SK-N-SH (cell line): ENCODE measurements at places on chromosomes 7 and 10.
A peak's percentile ranks its signal among the peaks of the same experiment; 100 is the strongest.

DNA sequence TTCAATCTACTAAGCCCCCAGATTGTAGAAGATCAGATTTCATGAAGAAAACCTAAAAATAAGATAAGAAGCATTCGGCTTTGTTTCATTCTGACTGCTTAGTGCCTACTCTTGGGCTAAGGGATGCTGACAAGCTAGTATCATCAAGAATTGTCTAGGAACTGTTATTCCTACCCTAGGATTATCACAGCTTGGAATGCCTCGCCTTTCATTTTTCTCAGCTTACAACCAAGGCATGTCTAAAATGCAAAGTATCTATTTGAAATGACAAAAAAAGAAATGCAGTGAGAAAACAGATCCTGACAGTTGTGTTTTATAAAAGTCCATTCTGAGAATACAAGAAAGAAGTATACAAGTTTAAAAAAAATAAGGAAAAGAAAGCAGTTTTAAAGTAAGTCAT, 441.0 kb downstream of the KCNMA1 start:
- no peak overlapping the region for H3K4me3 ChIP-seq
- no peak overlapping the region; the same call in 1 of the 2 replicates for H3K27ac ChIP-seq
- H3K27me3 ChIP-seq, result no peaks in the 10 kb centered on the region
- no peaks in the 10 kb centered on the region; the same call in none of the 2 replicates for H3K4me1 ChIP-seq
- no peak for DNase-seq

DNA sequence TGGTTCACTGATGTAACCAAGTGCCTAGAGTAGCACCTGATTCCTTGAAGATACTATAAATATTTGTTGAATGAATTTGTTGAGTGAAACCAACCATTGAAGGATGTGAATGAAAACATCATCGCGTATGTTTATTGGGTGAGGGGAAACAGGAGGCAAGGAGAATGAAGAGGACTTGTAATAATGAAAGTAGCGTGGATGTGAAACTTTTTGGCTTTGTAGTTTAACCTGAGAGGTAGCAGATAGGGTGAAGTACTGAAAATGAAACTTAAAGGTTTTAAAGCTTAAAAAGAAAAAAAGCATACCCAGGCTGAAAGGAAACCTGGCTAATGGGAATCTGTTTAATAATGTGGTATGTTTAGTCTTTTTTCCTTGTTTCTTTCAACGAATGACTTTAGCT, 5.2 kb downstream of the CCNY start:
- H3K27ac ChIP-seq, result no peak overlapping the region
- no peaks in the 10 kb centered on the region for H3K36me3 ChIP-seq
- DNase-seq, result no peak
- no peak overlapping the region for H3K4me3 ChIP-seq
- H3K4me1 ChIP-seq, result peaks cover 23% of the 10 kb centered on the region; the same call in 1 of the 2 replicates

DNA sequence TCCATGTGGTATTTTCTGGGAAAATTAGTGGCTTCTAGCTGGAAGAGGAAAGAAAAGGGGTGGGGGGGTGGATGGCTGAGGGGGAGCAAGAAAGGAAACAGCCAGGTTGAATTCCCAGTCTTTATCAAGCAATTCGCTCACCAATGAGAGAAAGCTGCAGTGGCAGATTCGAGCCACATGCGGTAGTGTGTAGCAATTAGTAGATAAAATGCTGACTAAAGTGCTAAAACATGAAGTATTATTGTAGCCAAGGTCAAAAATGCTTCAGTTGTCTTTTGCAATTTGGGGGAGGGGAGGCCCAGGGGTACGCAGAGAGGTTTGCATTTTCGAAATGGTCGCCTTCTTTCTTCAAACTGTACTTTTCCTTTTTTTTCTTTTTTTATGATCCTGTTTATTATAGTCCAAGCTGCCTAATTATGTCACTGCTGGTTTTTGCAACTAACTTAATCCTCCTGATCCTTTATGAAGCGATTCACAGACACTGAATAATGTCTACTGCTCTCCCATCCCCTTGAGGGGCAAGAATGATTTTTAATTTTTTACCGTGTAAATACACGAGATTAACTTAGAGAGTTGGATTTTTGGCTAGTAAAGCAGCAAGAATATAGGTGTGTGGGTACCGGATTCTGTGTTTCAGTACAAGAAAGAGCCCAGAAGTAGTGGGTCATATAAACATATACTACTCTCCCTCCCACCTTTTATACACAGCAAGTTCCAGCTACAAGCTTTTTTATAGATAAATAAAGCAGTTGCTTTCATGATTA, 3.6 kb upstream of the ARID5B start:
- DNase-seq, result peak; percentile 49
- H3K27me3 ChIP-seq, result no peaks in the 10 kb centered on the region
- H3K4me3 ChIP-seq, result no peak overlapping the region
- peak overlapping the region; percentile 99 for H3K27ac ChIP-seq

DNA sequence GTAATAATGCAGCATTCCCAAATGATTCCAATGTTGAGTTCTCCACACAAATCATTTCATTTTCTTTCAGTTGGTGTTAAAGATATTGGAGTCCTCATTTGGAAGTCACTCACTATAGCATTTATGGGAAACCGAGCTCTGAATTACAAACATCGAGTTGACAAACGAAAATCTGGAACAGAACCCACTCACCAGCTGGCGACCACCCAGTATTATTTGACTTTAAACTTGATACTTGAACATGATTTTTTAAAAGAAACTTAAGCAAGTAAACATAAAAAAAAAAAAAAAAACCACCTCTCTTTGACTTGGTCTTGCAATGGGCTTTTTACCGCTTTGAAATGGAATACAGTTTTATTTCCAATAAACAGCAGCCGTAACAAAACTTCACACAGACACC, 576.6 kb upstream of the C7orf33 start:
- no peaks in the 10 kb centered on the region for H3K4me1 ChIP-seq
- no peak overlapping the region for H3K4me3 ChIP-seq
- H3K27me3 ChIP-seq, result no peaks in the 10 kb centered on the region

GRCh38 chr10:59829601-59830000, 76.3 kb upstream of the MRLN start:
- H3K4me1 ChIP-seq, result no peaks in the 10 kb centered on the region; the same call in 1 of the 2 replicates
- no peak overlapping the region for H3K4me3 ChIP-seq
- peaks cover 19% of the 10 kb centered on the region; the same call in 1 of the 2 replicates for H3K36me3 ChIP-seq
- H3K27ac ChIP-seq, result no peak overlapping the region

- H3K4me3 ChIP-seq, result no peak overlapping the region
- H3K4me1 ChIP-seq, result peaks cover 33% of the 10 kb centered on the region
- H3K36me3 ChIP-seq, result peaks cover 19% of the 10 kb centered on the region
- DNase-seq, result no peak
- H3K27me3 ChIP-seq, result no peaks in the 10 kb centered on the region
These were observed 10.3 kb downstream of the SEPHS1 start for GRCh38 chr10:13337827-13338196.

GRCh38 chr10:73932620-73933112, 21.7 kb downstream of the PLAU start:
- H3K36me3 ChIP-seq, result no peaks in the 10 kb centered on the region
- DNase-seq, result no peak
- no peak overlapping the region for H3K27ac ChIP-seq
- H3K4me1 ChIP-seq, result no peaks in the 10 kb centered on the region
- H3K4me3 ChIP-seq, result no peak overlapping the region

GRCh38 chr10:104323760-104324201, 14.5 kb downstream of the ITPRIP start:
- no peak overlapping the region for H3K4me3 ChIP-seq
- peaks cover 6% of the 10 kb centered on the region for H3K36me3 ChIP-seq
- H3K27me3 ChIP-seq, result no peaks in the 10 kb centered on the region
- DNase-seq, result no peak

GRCh38 chr10:33240931-33241330, 93.5 kb downstream of the NRP1 start:
- H3K27ac ChIP-seq, result peak overlapping the region; percentile 92
- H3K27me3 ChIP-seq, result no peaks in the 10 kb centered on the region
- H3K36me3 ChIP-seq, result peaks cover 57% of the 10 kb centered on the region
- H3K4me3 ChIP-seq, result no peak overlapping the region

DNA sequence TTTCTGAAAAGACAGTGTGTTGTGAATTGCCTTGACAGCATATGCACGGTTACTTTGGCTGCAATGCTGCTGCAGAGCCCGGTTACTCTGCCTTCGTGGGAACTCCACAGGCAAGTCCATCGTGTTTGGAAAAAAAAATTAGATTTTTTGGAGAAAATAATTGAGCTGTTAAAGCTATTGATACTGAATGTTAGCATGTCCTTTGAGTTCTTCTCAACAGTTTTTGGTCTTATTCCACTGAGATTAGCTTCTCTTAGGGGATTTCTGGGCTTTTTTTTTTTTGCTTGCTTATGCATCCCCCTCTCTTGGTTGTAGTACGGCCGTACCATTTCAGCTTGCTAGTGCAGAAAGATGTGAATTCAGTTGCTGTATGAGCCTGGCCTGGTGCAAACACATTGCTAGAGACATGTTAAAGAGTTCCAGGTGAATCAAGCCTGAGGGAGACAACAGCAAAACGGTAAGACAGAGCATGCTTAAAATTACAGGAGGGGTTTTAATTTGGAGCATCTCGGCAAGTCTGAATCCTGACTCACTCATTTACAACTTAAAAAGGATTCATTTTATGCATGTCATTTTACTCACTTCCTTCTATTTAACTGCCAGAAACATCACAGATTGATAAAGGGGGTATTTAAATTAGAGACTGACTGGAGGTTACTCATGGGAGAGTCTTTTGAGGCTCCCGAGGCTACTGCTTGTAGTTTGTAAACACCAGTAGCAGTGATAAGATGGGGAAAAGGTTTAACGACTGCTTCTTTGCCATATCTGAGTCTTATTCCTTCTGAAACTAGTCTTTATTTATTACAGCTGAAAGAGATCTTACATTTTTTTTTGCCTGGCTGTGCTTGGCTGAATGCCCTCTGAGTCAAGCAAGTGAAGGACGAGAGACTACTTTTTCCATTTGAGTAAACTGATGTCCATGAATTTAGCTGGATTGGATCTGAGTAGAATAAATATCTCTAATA, 113.7 kb downstream of the CDK14 start:
- H3K27me3 ChIP-seq, result no peaks in the 10 kb centered on the region
- H3K4me3 ChIP-seq, result no peak overlapping the region; the same call in 1 of the 2 replicates
- no peaks in the 10 kb centered on the region for H3K36me3 ChIP-seq
- no peak overlapping the region for H3K27ac ChIP-seq

- no peak for DNase-seq
- H3K4me3 ChIP-seq, result peak overlapping the region; percentile 41; the same call in 1 of the 2 replicates
- H3K27me3 ChIP-seq, result no peaks in the 10 kb centered on the region
- no peaks in the 10 kb centered on the region; the same call in 1 of the 2 replicates for H3K4me1 ChIP-seq
- H3K36me3 ChIP-seq, result no peaks in the 10 kb centered on the region
These were observed 150.8 kb downstream of the NSUN6 start for GRCh38 chr10:18500576-18500975.

DNA sequence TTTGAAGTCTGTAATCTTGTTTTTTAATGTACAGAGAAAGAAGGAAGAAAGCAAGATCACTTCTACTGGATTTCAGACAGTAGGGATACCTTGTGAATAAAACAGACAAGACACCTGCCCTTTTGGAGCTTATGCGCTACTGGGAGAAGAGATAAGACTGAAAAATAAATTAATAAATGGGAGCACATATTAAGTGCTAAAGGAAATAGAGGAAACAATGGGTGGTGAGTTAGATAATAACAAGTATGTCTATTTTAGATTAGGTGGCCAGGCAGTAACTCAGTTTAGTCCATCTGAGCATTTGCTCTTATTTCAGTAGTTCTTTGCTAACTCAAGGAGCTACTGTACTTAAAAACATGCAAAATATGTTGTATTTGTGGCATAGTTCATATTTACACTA, 15.9 kb downstream of the MIOS start:
- H3K27me3 ChIP-seq, result no peaks in the 10 kb centered on the region
- H3K4me1 ChIP-seq, result no peaks in the 10 kb centered on the region
- DNase-seq, result no peak
- H3K27ac ChIP-seq, result no peak overlapping the region
- peaks cover 64% of the 10 kb centered on the region for H3K36me3 ChIP-seq

- H3K4me3 ChIP-seq, result no peak overlapping the region
- no peaks in the 10 kb centered on the region for H3K36me3 ChIP-seq
- H3K4me1 ChIP-seq, result no peaks in the 10 kb centered on the region
- no peak overlapping the region for H3K27ac ChIP-seq
- DNase-seq, result no peak
These were observed 1123.5 kb upstream of the AUTS2 start for GRCh38 chr7:68474661-68475216.

DNA sequence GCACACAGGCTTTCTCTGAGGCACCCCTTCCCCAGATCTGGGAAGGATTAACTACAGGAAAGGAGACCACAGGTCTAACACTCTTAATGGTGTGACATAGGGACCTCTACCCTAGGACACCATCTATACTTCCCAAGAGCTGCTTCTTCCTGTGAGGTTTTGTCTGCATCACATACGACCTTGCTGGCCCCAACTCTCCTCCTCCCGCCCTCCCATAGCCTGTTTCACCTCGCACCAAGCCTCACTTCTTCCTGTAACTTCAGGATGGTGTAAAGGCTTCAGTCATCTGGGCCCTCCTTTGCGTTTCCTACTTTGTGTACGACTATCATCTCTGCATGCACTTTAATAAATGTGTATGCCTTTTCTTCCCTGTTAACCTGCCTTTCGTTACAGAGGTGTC, 274.3 kb downstream of the KLF6 start:
- no peak overlapping the region for H3K27ac ChIP-seq
- H3K27me3 ChIP-seq, result no peaks in the 10 kb centered on the region
- H3K4me1 ChIP-seq, result no peaks in the 10 kb centered on the region
- H3K4me3 ChIP-seq, result no peak overlapping the region
- H3K36me3 ChIP-seq, result no peaks in the 10 kb centered on the region

GRCh38 chr10:117107238-117107637, 30.8 kb downstream of the VAX1 start:
- no peak overlapping the region for H3K4me3 ChIP-seq
- H3K36me3 ChIP-seq, result no peaks in the 10 kb centered on the region
- H3K4me1 ChIP-seq, result no peaks in the 10 kb centered on the region
- H3K27ac ChIP-seq, result no peak overlapping the region
- H3K27me3 ChIP-seq, result no peaks in the 10 kb centered on the region

- no peak for DNase-seq
- no peaks in the 10 kb centered on the region for H3K27me3 ChIP-seq
- H3K4me3 ChIP-seq, result no peak overlapping the region
- H3K4me1 ChIP-seq, result peaks cover 2% of the 10 kb centered on the region; the same call in 1 of the 2 replicates
- peak overlapping the region; percentile 61 for H3K27ac ChIP-seq
These were observed 129.7 kb downstream of the PLCE1 start for GRCh38 chr10:94123258-94123995.

GRCh38 chr7:112982441-112983063, 104.1 kb downstream of the GPR85 start:
- no peaks in the 10 kb centered on the region for H3K36me3 ChIP-seq
- DNase-seq, result no peak
- no peak overlapping the region for H3K4me3 ChIP-seq
- peaks cover 13% of the 10 kb centered on the region; the same call in 1 of the 2 replicates for H3K4me1 ChIP-seq
- no peaks in the 10 kb centered on the region for H3K27me3 ChIP-seq
- no peak overlapping the region for H3K27ac ChIP-seq

- peaks cover 8% of the 10 kb centered on the region; the same call in 1 of the 2 replicates for H3K4me1 ChIP-seq
- H3K27me3 ChIP-seq, result no peaks in the 10 kb centered on the region
- DNase-seq, result no peak
- no peak overlapping the region for H3K27ac ChIP-seq
These were observed 32.7 kb downstream of the CALML5 start for GRCh38 chr10:5466451-5467206.

GRCh38 chr7:83655951-83656556, 7.1 kb upstream of the SEMA3E start:
- H3K4me1 ChIP-seq, result no peaks in the 10 kb centered on the region; the same call in 1 of the 2 replicates
- H3K4me3 ChIP-seq, result no peak overlapping the region
- H3K36me3 ChIP-seq, result no peaks in the 10 kb centered on the region
- H3K27me3 ChIP-seq, result no peaks in the 10 kb centered on the region

- peak; percentile 41 for DNase-seq
- H3K27me3 ChIP-seq, result no peaks in the 10 kb centered on the region
- H3K36me3 ChIP-seq, result no peaks in the 10 kb centered on the region
- no peak overlapping the region for H3K27ac ChIP-seq
- H3K4me1 ChIP-seq, result 0 out of 2 replicates have a peak, but pooled peaks cover 5% of the 10 kb centered on the region
- no peak overlapping the region for H3K4me3 ChIP-seq
These were observed 47.4 kb downstream of the JAZF1 start for GRCh38 chr7:28132959-28133870.
